ENCODE measurements at places on chromosomes 7 and 10. TPM values are rescaled to one million over a fixed set of nuclear protein-coding genes. Genes with fewer than 3 reads are reported as not detected.

The CABCOCO1 gene
- not detected for total RNA-seq

The PRKCQ gene
- total RNA-seq, result 27.5 TPM

The MRLN gene
- total RNA-seq, result not detected

The MYOZ1 gene
- total RNA-seq, result 3.2 TPM

The BZW2 gene
- total RNA-seq, result 95.3 TPM

The KCND2 gene
- 17.7 TPM for total RNA-seq

GRCh38 chr7:97401398-97401797 lies 283.9 kb downstream of the SDHAF3 start:
- no peak for DNase-seq

GRCh38 chr7:100061518-100062193 lies 12.1 kb downstream of the ZSCAN21 start:
- no peak for DNase-seq

GRCh38 chr7:88477976-88478375 lies 171.3 kb upstream of the STEAP4 start:
- DNase-seq, result no peak

GRCh38 chr7:107049971-107050532 lies 5.5 kb downstream of the PRKAR2B start:
- no peak for DNase-seq

- peak; percentile 43 for DNase-seq
These were observed 9.6 kb upstream of the PTTG1IP2 start for GRCh38 chr7:90459888-90460287.

DNA sequence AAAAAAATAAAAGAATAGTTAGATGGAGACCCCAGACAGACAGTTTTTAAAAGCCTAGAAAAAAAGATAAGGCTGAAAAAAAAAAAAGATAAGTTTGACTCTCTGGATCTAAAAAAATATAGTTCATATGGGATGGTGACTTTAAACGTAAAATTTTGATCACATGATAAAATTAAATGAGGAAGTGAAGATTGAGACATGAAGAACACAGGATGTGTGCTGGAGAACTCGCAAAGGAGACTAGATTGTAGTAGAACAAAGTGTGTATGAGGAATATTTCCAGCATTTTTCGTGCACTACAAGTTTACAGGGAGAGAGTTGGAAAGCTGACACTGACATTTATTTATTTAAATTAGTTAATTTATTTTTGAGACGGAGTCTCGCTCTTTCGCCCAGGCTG lies 286.4 kb downstream of the PRPF18 start:
- no peak for DNase-seq

GRCh38 chr7:93836116-93836515 lies 54.4 kb downstream of the TFPI2 start:
- peak; percentile 8 for DNase-seq

DNA sequence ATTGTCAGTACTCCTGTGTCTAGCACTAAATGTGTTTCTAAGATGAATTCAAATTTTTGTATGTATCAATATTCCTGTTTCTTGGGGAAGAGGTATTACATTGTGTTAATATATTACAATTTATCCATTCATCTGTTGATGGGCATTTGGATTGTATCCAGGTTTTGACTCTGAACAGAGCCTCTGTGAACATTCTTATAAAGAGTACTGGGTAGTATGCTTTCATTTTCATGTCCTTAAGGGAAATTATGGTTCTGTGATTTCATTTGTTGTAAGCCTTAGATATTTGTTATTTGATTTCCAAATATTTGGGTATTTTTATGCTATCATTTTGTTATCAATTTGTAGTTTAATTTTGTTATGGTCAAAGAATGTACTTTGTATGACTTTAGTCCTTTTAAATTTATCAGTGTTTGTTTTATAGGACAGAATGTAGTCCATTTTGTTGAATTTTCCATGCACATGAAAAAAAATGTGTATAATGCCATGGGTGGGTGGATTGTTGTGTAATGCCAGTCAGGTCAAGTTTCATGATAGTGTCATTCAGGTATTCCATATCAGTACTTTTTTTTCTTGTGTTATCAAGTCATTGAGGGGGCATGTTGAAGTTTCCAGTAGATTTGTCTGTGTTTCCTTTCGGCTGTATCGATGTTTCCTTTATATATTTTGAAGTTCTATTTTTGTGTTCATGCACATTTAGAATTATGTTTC lies 38.4 kb downstream of the STAM start:
- no peak for DNase-seq

- no peak for DNase-seq
These were observed 252.7 kb upstream of the FERD3L start for GRCh38 chr7:19397911-19398310.

- no peak for DNase-seq
These were observed 30.1 kb upstream of the ZEB1 start for GRCh38 chr10:31288962-31289361.

DNA sequence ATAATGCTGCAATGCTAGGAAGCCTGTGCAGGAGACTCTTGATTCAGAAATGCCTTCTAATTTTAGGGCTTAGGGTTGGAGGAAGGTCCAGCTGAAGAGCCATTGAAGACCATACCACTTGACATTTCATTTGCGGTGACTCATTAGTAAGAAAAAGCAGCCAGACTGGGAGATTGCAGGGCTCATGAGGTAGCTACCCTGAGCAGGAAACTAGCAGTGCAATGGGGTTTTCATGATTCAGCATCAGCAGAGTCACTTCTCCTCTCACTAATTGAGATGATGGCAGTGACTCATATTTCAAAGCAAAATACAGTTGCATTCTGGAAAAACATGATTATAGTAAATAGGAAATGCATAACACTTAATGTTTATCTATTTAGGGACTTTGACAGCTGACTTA lies 434.1 kb downstream of the DNAJB9 start:
- DNase-seq, result no peak

DNA sequence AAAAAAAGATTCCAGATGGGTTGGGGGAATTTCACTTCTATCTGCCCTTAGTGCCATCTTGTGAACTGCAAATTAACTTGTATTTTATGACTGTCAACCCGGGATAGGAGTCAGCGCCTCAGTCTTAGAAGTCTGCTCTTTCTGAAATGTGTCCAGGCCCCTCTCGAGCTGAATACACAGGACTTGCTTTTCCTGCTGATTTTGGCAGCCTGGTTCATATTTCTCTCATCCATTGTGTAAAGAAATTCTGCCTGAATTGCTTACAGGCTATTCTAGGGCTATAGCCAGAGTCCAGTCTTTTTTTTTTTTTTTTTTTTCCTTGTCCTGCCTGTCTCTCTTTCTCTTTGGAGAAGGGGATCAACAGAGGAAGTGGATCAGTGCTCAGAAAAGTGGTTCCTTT lies 24.6 kb downstream of the GATA3 start:
- DNase-seq, result no peak

GRCh38 chr10:88858491-88858890 lies 6.8 kb upstream of the ANKRD22 start:
- no peak for DNase-seq

- DNase-seq, result no peak
These were observed 7.9 kb upstream of the RALA start for GRCh38 chr7:39615350-39615975.

DNA sequence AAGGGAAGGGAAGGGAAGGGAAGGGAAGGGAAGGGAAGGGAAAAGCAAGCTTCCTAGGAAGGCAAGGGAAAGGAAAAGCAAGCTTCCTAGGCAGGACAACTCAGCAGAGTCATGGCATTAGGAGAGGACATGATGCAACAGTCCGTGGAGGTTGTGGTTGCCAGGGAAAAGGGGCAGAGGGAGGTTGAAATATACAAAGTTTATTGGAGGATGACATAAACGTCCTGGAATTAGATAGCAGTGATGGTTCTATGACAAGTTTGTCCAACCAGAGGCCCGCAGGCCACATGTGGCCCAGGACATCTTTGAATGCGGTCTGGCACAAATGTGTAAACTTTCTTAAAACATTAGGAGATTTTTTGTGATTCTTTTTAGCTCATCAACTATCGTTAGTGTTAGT lies 59.8 kb upstream of the OPN4 start:
- DNase-seq, result no peak

Measured in GM23338 (cell line).